GOT3 (cell line): ENCODE measurements at places on chromosomes 5 and 9.

- no peak for DNase-seq
Measured at GRCh38 chr5:120873083-120873482, 409.0 kb downstream of the PRR16 start.

- DNase-seq = no peak
Measured at GRCh38 chr5:135743181-135743580, 91.3 kb upstream of the SLC25A48 start.

DNA sequence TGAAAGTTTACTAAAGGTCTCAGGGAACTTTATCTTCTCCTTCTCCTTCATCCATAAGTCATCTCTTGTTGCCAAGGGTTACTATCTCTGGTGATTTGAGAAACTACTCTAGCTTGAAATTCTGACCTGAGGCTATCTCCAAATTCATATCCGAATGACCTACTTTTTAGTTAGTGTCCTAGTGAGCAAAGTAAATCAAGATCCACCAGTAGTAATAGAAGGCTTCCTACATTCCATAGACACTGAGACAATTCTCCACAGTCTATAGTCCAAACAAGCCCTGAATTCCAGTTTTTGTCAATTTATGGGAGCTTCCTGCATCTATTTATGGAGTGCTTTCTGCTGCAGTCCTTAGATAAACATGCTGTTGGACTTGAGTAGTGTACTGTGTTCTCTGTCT, 5.0 kb downstream of the IL7R start:
- DNase-seq = no peak

- DNase-seq = no peak
Measured at GRCh38 chr5:54243483-54244080, 66.8 kb downstream of the ARL15 start.
